ENCODE measurements at places on chromosomes 16 and 17.

DNA sequence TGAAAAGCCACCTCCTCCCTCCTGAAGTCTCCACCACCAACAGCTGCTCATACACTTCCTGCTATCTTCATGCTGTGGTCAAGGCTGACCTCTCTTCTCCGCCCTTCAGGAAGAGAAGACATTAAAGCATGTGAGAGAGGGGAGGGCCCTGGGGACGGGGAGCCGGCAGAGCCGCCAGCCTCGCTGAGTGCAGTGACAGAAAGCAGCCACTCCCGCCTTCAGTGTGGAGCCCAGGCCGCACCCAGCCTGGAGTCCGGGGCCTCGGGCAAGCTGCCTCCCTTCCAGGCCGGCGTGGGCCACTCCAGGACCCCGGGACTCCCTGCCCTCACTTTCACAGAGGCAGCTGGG lies 94.7 kb upstream of the TNRC6C start:
- no peak for DNase-seq

DNA sequence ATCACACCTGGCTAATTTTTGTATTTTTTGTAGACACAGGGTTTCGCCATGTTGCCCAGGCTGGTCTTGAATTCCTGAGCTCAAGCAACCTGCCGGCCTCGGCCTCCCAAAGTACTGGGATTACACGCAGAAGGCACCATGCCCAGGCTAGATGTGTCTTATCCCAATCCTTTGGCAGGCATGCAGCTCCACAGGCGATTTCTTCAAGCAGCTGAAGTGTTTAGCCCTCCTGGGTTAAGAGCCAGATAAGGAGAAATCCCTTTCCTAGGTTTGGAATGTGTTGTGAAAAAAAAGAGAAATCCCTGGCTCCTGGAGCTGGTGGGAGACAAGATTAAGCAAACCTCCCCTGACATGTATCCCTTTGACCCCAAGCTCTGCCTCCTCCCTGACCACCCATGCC lies 2.1 kb upstream of the NHERF1 start:
- no peak for DNase-seq

DNA sequence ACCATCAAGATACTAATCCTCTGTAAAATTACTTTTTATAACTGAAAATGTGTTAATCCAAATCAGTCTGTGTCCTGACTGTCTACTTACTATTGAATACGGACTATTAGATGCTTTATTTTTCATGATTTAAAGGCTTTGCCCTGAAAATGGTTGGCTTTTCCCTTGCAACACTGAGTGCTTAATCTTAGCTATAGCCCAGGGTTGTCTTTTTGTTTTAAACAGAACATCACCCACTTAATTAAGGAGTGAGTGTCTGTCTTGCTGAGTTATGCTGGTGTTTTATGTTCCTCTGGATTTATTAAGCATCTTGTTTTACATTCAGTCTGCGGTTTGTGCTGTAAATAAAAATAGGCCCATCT lies 11.0 kb downstream of the FTO start:
- DNase-seq: no peak

DNA sequence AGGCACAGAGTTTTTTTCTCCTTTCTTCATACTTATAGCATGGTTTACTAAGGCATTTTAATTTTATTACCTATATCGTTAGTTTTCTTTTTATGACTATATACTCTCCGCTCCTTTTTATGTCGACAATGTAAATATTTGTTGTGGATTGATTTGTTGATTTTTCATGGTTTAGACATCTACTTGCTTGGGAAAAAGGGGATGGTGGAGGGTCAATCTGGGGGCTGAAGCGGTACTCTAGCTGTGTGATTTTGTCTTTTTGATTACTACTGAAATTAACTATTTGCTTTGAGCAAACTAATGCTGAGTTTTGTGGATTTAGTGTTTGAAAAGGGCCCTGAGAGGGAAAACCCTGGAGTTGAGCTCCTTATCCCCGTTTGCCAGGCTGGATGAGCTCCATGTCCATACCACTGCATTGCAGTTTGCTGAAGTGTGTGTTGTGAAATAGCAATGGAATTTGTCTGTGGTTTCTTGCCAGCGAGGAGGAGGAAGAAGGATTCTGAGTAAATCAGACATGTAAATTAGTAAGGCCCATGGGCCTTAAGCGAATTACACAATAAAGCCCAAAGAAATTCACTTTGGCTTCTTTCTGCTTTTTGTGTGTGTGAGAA lies 72.0 kb downstream of the FTO start:
- no peak for DNase-seq

DNA sequence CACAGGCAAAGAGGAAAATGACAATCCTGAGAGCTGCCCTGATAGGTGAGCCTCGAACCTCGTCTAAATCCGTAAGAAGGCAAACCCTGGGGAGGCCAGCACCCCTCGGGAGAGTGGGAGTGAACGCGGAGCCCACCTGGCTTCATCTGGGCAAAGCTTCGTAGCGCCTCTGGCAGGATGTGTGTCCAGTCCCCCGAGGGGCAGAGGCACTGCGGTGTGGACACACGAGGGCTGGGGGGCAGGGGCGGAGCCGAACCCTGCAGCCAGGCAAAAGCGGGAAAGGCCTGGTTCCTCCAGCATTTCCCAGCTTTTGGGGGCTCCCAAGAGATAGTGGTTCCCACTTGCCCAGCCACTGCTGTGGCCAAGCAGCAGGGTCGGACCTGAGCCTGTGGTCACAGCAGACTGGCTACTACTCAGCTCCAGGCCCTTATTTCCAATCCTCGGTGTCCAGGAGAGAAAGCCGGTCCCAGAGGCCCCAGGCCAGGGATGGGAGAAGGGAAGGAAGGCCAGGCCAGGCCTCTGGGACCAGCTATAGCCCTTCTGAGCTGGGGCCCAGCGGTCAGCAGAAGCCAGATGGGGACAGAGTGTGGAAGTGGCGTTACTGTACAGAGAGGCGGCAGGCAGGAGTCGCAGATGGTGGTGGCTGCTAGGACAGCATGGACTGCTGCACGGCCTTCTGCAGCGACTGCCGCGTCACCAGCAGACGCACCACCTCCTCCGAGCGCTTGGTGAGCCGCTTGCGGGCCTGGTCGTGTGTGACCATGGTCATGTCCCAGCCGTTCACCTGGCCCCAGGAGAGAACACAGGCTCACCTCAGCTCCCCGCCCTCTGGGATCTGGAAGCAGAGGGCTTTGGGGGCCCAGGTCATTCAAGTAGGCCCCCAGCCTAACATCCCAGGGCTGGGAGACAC lies 5.0 kb downstream of the TAX1BP3 start:
- no peak for DNase-seq

DNA sequence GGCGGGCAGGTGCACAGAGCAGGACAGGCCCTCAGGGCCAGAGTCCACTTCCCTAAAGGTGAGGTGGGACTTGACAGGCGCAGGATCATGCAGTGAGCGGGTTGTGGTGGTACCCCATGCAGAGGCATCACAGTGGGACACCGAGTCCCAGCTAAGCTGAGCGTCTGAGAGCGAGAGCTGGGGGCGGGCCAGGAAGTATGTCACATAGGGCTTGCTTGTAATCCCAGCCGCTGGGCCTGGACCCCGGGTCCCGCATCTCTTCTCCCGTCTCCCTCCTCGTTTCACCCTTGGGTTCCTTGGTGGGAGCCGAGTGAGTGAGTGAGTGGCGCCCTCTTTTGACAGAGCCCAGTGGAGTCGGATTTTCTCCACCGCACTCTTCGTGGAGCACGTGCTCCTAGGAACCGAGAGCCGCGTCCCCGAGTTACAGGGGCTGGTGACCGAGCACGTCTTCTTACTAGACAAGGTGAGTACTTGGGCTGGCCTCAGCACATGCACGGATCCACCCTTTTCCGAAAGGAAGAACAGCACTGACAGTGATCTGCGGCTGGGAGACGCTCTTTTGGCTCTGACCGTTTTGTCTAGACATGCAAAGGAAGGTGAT lies 50.8 kb upstream of the ENDOV start:
- no peak for DNase-seq

- DNase-seq: no peak
Measured at GRCh38 chr17:4175921-4176807, 33.2 kb downstream of the CYB5D2 start.

- DNase-seq: no peak
Measured at GRCh38 chr16:28505489-28506137, 1.0 kb downstream of the IL27 start.

DNA sequence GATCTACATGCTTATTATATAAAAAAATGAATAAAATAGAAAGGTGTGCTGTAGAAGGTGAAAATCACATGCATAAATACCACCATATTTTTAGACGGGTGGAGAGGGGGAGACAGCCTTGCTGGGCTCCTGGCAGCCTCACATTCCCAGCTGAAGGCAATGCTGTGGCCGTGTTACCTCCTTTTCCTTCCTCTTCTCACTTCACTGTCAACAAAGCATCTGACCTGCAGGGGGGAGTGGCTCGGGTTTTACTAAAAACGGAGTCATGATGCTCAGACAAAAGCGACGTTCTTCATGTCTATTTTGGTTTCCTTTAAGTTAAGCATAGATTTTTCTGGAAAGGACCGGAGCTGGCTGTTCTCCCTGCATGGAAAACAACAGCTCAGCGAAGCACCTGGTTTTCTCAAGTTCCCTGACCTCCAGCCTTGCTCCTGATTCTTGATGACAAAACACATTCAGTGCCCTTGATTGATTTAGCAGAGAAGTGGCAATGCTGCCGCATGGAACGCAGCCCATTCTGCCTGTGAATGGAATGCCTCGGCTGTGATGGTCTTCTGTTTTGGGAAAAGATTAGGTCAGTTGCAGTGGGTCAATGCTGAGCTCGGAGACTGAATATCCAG lies 5.5 kb upstream of the RPTOR start:
- no peak for DNase-seq

GRCh38 chr17:74918906-74919305 lies 4.1 kb downstream of the USH1G start:
- no peak for DNase-seq

DNA sequence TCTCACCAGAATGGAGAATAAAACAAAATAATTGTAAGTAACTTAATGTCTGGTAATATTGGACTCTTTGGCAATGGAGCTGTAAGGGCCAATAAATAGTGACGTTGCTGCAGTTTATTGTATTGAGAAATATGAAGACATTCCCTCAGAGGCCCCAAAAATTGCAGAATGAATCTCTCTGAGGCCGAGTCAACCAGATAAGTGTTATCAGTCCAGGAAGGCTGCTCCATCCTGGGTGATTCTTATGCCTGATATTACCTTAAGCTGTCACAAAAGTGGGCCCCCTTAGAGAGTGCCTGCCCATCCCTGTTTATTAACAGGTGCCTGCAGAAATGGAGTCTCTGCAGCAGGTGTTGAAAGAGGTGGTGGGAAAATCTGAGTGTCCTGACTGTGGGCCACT lies 219.2 kb downstream of the HS3ST4 start:
- no peak for DNase-seq

DNA sequence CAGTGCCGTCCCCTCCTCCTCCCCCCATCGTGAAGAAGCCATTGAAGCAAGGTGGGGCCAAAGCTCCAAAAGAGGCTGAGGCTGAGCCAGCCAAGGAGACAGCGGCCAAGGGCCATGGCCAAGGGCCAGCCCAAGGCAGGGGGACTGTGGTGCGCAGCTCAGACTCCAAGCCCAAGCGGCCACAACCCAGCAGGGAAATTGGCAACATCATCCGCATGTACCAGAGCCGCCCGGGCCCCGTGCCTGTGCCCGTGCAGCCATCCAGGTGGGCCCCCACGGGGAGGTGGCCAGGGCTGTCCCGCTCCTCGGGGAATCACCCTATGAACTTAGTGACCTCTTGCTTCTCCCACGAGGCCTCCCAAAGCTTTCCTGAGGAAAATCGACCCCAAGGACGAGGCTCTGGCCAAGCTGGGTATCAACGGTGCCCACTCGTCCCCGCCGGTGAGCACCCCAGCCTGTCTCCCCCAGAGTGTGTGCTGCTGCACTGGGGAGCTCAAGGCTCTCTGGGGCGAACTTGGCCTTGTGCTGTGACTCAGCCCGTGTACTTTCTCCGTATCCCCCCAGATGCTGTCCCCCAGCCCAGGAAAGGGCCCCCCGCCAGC lies 16.6 kb upstream of the SMIM5 start:
- no peak for DNase-seq

DNA sequence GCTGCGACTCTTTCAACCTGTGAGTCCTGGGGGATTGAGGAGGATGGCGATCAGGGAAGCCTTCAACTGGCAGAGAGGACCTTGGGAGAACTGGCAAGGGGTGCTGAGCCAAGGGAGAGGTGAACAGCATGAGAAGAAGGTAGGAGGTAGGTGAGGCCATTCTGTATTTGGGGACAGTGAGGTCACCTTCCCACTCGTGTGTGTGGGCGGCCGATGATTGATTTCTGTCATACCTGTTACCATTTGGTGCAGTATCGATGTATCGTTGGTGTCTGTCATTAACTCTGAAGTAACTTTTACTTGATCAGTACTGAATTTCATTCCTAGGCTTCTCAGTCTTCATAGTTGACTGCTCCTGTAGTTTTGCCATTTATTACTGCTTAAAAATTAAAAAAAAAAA lies 3.8 kb downstream of the ARSG start:
- no peak for DNase-seq

DNA sequence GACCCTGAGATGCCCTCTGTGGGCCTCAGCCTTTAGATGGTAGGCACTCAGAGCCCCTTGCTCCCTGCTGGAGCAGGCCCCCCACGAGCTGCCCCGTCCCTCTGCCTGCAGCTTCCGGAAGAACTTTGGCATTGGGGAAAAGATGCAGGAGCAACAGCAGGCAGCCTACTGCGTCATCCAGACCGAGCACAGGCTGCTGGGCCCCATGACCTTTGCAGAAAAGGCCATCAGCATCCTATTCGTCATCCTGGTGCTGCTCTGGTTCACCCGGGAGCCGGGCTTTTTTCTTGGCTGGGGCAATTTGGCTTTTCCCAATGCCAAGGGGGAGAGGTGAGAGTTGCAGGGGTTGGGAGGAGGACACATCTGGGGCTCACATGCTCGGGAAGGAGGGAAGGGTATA lies 12.7 kb upstream of the FOXN1 start:
- DNase-seq: no peak

DNA sequence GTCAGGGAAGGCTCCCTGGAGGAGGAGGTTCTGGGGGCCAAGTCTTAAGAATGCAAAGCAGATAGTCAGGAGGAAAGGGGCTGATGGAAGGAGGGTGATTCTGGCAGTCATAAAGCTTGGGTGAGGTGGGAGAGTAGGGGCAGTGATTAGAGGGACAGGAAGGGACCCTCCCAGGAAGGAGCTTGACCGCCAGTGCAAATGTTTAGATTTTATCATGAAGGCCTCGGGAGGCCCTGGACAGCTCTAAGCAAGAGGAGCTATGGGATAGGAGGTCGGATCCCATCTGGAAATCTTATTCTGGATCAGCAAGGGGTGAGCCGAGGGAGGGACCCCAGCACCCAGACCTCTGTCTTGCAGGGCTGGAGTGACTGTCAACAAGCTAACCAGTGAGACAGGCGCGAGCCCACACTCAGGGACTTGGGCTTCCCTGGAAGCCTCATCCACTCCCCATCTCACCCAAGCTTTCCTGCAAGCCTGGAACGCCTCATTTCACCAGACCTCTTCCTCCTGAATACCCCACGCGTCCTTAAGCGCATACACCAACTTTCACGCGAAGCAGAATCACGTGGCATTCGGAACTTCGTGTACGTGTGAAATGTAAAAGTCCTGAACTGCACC lies 52.0 kb upstream of the CBX4 start:
- no peak for DNase-seq

- no peak for DNase-seq
Measured at GRCh38 chr16:2897110-2897509, 14.1 kb downstream of the FLYWCH2 start.

- DNase-seq: no peak
Measured at GRCh38 chr17:35694906-35695305, 36.5 kb upstream of the RASL10B start.

- DNase-seq: no peak
Measured at GRCh38 chr17:80287806-80288567, 27.3 kb downstream of the RNF213 start.

All from stimulated activated CD4-positive, alpha-beta T cell treated with anti-CD3 and anti-CD28 coated beads, Interleukin-1b, Interleukin-23, amount 100 ng/mL, for 1 hour (primary cell).